COR-L47 (cell line): ENCODE measurements at places on chromosomes 11 and 22.

DNA sequence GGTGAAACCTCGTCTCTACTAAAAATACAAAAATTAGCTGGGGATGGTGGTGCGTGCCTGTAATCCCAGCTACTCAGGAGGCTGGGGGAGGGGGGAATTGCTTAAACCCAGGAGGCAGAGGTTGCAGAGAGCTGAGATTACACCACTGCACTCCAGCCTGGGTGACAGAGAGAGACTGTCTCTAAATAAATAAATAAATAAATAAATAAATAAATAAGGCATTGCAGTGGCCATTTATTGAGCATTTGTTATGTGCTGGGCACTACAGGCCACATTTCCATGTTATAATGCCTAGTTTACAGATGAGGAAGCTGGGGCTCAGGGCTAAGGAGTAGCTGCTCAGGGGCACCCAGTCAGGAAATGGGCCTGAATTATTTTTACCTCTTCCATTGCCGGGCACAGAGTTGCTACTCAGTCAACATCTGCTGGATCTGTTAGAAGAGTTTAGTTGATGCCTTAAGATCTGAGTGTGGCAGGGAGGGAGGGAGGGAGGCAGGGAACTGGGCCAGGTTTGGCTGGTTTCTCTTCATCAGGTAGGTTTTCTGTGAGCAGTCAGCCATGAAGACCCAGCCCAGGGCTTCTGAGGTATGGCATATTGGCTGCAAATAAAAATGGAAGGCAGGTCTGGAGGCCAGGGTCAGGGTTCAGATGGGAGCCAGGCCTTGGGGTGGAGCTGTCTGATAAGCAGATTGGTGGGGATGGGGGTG, 5.6 kb downstream of the PVALB start:
- no peak for DNase-seq

- no peak for DNase-seq
Observed at GRCh38 chr22:43798492-43798891, 13.6 kb downstream of the EFCAB6 start.

DNA sequence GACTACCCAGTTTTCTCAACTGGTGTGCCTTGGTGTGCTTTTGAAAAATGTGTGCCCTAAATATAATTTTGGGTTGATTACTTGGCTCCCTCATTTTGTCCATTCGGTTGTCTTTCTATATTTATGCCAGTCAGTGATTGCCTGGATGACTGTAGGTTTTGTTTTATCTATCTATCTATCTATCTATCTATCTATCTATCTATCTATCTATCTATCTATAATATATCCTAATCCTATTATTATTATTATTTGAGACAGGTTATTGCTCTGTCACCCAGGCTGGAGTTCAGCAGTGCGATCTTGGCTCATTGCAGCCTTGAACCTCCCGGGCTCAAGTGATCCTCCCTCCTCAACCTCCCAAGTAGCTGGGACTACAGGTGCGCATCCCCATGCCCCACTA, 111.4 kb upstream of the GRK3 start:
- DNase-seq, result no peak

DNA sequence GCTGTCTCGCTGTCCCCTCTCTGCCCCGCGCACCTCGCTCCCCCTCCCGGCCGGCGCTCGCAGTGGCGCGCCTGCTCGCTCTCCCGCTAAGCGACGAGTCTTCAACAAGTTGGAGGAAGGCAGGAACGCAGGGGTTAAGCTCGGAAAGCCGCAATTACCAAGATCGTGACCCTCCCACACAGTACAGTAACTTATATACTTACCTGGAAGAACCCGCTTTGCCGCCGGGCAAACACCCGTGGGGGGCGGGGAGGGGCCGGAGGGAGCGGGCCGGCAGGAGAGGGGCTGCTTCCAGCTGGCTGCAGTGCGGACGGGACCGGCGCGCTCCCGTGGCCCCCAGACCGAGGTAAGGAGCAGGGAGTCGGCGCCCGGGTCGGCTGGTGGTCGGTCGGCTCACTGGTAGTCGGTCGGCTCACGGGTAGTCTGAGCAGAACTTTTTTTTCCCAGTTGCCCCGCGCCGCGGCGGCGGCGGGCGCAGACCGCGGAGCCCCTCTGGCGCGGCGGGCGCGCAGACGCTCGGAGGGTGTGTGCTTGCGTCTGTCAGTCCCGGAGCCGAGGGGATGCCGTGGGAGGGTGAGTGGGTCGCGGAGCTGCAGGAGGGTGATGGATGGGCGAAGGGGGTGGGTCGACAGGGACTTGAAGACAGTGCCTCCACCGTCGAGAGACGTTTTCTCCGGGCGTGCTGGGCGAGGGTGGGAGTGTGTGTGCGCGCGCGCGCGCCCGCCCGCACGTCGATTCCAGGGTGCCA, 101.2 kb upstream of the HSD17B12 start:
- DNase-seq, result no peak

- DNase-seq, result no peak
Observed at GRCh38 chr11:85787168-85787567, 23.8 kb downstream of the SYTL2 start.

GRCh38 chr11:79156031-79156430, 284.8 kb downstream of the TENM4 start:
- no peak for DNase-seq

DNA sequence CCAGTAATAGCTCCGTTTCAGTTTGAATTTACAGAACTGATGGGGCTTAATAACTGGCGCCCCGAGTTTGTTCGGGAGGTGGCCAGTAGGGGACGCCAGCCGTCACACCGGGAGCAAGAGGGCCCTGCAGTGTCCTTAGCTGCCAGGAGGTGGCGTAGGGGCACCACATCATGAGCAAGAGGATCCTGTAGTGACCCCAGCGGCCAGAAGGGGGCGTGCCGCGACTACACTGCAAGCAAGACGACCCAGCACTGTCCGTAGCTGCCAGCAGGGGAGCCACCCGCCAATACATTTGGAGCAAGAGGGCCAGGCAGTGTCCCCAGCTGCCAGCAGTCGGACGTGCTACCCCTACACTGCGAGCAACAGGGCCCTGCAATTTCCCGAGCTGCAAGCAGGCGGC, 663.7 kb upstream of the B3GAT1 start:
- DNase-seq, result no peak

GRCh38 chr11:6635082-6635932, 16.1 kb upstream of the TPP1 start:
- DNase-seq, result no peak

DNA sequence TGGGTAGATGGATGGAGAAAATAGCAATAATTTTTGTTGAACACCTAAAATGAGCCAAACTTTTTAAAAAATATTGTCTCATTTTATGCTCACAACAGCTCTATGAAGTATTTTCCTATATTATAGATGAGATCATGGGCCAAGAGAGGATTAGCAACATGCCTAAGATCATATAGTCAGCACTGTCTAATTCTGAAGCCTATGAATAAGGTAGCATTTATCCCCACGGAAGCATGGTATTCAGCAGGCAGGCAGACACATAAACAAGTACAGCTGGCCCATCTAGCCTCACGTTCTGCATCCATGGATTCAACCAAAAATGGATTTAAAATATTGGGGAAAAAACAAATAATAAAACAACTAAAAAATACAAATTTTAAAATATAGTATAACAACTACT, 21.9 kb upstream of the RAB30 start:
- DNase-seq, result no peak

DNA sequence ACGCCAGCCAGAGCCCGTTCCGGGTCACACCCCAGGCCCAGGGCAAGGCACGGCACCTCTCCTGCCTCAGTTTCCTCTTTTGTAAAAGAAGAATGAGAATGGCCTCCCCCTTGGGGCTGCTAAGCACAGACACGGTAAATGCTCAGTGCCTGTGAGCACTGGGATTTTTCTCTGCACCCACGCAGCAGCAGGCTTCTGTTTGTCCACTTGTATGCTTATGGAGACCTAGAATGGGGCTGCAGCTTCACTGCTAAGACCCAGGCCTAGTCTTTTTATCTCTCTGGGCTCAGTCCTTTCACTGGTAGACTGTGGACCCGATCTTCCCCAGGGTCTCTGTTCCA, 1327.9 kb downstream of the TBC1D22A start:
- DNase-seq, result no peak

GRCh38 chr11:57116654-57117053, 65.1 kb upstream of the LRRC55 start:
- DNase-seq, result no peak

DNA sequence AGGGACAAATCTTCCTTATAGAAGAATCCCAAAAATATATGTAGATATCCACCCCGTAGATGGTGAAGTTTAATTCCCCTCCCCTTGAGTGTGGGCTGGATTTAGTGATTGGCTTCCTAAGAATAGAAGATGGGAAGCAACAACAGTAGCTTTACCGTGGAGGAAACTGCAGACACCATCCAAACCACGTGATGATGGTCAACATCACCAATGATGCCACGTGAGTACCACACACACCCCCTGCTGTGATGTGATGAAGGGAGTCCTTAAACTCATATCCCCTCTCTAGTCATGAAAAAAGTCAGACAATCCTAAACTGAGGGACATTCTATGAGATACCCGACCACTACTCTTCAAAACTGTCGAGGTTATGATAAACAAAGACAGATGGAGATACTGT, 76.4 kb upstream of the SLC22A12 start:
- no peak for DNase-seq

DNA sequence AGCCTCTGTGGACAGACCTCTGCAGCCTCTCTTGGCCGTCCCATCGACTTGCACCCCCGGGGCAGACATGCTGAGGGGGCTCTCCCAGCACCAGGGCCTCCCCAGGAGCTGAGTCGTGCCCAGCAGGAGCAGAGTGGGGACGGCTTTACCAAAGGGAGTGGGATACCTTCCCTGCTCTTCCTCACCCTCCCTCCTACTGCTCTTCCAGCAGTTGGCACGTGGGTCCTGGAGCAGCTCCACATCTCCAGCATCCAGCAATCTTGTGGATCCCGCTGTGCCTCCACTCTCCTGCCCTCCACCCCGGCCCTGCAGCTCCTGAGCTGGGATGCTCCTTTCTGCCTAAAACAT, 854.0 kb downstream of the BRD1 start:
- DNase-seq, result no peak

DNA sequence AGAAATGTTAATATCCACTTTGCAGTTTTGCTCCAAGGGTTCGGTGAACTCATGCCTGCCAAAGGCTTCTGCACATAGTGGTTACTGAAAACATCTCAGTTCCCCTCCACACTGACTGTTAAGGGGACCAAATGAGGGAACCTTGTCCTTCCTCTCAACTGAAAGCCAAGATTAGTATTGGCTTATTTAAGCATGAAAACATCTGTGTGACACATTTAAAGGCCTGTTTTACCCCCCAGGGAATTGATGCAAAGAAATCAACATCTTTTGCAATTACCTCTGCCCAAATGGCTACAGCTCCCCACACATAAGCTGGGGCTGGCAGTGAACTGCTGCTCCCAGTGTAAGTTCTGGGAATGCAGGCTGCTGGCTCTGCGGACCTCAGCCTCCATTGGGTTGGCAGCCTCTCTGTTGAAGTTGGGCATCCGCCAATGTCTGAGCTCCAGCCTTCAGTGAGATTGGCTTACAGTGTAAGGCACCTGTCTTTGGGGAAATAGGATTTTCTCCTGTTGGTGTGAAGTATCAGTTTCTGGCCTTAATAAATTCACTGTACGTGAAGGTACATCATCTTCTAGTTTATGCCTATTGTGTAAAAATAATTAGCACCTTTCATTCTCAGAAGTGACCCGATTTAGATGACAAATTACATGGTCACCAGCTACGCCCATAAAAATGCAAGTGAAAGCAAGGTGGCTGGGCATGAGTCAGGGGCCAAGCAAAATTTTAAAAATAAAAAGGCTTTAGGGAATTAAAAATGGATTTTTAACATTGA, 213.4 kb upstream of the SYN3 start:
- DNase-seq, result no peak

GRCh38 chr11:19811380-19811779, 98.7 kb downstream of the NAV2 start:
- DNase-seq, result no peak

GRCh38 chr22:24414984-24415945, 12.1 kb upstream of the ADORA2A start:
- DNase-seq, result no peak

DNA sequence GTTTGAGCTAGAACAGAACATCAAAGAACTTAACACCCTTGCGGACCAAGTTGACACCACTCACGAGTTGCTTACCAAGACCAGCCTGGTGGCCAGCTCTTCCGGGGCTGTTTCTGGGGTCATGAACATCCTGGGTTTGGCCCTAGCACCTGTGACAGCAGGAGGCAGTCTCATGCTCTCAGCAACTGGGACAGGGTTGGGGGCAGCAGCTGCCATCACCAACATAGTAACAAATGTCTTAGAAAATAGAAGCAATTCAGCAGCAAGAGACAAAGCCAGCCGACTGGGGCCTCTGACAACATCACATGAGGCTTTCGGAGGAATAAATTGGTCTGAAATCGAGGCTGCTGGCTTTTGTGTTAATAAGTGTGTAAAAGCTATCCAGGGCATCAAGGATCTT, 8.7 kb downstream of the APOL5 start:
- DNase-seq, result no peak

DNA sequence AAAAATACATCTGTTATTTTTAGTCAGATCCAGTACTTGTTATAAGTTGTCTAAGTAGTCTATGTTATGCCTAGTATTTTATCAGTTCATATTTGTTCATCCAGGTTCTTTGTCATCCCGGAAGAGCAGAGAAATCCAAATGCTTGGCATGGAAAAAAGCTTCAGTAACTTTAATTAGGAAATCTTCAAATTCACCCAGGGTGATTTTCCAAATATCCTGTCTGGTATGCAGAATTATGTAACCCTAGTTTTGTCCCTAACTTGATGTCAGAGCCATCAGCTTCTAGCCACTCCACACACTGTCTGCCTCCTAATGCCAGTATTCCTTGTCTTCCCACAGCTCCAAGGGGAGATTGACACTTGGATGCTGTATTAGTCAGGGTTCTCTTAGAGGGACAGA, 216.2 kb downstream of the ARHGAP42 start:
- no peak for DNase-seq

GRCh38 chr22:41043722-41044121, 48.7 kb upstream of the EP300 start:
- DNase-seq, result no peak

GRCh38 chr11:103604310-103604709, 432.1 kb upstream of the DDI1 start:
- no peak for DNase-seq

- no peak for DNase-seq
Observed at GRCh38 chr11:96472085-96472484, 82.3 kb downstream of the JRKL start.

DNA sequence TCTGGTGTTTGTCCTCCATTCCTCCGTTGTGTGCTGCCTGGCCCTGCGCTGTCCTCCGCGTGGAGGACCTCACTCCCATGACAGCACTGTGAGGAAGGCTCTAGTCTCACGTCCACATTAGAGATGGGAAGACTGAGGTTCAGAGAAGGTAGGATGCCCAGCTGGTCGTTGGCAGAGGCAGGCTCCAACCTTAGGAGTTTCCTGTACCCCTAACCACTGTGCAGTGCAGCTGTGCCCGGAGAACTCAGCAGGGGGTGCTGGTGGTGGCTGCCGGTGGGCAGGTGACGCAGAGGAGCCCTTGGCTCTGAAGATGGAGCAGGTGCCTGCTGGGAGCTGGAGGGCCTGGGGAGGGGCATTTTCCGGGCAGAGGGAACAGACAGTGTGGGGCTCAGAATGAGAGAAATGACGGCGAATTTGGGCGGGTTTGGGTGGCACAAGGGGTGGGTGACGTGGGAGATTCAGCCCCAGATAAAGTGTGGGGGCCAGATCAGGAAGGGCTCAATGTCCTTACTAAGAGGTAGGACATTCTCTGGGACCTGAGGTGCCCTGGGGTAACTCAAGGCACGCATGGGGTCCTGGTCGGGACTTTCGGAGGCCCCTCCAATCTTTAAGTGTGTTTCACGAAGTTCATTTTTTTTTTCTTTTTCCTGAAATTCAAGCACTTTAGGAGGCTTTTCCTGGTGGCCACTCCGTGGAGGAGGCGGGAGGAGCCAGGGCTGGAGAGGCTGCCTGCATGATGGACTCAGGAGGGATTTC, 535.0 kb downstream of the TBC1D22A start:
- DNase-seq, result no peak
